ENCODE measurements at places on chromosomes 13 and 19.
A peak's percentile ranks its signal among the peaks of the same experiment; 100 is the strongest.

DNA sequence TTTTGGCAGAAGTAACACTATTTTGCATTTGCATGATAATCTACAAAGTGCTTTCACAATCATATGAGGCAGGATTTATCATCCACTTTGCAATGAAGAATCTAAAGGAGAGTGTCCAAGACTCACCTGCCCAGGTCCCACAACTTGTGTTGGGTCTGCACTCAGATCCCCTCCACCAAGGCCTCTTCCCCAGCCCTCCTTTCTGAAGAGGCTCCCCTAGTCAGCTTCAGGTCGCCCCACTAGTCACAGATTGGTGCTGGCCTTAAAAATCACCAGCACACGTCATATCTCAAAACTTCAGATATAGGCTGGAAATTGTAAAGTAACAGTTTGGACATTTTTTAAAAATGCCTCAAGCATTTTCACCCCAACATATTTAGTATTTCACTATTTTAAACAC lies 17.5 kb downstream of the ATP7B start:
- DNase-seq: peak; percentile 41

- no peak for DNase-seq
Measured at GRCh38 chr19:16136185-16136999, 7.1 kb upstream of the HSH2D start.

- DNase-seq: no peak
Measured at GRCh38 chr13:64428196-64428595, 2801.9 kb downstream of the PCDH9 start.

DNA sequence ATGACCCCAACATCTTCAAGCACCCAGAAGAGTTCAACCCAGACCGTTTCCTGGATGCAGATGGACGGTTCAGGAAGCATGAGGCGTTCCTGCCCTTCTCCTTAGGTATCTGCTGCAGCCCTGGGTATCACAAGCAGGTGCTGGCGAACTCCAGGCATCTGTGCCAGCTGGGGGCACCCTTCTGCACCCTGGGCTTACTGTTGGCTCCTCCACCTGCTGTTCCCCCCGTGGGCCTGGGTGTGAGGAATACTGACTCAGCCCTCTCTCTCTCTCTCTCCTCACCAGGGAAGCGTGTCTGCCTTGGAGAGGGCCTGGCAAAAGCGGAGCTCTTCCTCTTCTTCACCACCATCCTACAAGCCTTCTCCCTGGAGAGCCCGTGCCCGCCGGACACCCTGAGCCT lies 13.0 kb downstream of the CYP2S1 start:
- DNase-seq: no peak

Measured in hematopoietic multipotent progenitor cell treated with erythropoietin and hydrocortisone succinate and interleukin-3 and kit ligand, for 15 days (in vitro differentiated cells).